MG63 (cell line): ENCODE measurements at places on chromosomes 7 and 10. TPM values are rescaled to one million over a fixed set of nuclear protein-coding genes. Genes with fewer than 3 reads are reported as not detected.
A peak's percentile ranks its signal among the peaks of the same experiment; 100 is the strongest.

CAV1 gene
- 287 and 342 TPM in 2 replicates for total RNA-seq

DNA sequence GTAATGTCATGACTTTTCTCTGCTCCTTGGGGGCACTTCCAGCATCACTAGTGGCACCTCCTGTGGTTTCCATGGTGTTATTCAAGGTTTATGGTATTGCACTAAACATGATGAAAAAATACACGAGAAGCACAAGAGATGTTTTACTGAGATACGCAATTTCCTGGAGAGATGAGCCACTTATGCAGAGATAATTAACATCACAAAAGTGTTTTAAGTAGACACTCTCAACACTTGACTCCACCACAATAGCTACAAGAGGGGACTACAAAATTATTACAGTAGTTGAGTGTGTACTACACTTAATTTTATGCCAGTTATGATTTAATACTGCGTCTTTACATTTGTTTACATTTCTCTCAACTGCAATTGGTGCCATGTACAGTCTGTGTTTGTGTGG lies 906.7 kb downstream of the DNAJB9 start:
- no peak for DNase-seq

DNA sequence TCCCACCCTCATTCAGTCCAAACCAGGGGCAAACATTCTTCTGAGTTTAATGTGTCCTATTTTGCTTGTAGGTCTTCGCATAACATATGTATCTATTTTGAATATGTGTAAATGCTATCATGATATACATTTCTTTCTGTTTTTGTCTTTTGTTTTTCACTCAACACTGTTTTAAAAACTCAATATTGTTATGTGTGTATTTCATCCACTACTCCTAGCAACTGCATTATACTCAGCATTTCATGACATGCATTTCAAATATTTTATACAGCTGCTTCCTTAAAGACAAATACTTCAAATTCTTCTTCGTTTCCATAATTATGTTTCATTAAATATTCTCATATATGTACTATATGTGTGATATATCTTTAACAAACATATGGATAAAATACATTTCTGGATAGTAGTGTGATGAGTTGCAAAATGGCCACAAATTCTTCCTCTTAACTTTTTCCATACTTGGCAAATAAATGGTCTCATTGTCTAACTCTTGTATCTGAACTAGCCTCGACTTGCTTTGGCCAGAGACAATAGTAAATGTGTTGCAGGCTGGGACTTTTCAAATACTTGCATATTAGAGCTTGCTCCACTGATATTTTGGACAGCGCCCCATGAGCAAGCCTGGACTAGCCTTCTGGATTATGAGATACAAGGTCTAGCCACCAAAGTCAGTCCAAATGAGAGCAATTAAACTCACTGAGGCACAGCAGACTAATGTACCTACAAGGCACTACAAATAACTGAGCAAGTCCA lies 539.7 kb upstream of the KCND2 start:
- no peak for DNase-seq

- DNase-seq = no peak
Measured at GRCh38 chr10:132549371-132549770, 11.8 kb downstream of the INPP5A start.

- DNase-seq = no peak
Measured at GRCh38 chr10:127135844-127136577, 60.4 kb downstream of the INSYN2A start.

DNA sequence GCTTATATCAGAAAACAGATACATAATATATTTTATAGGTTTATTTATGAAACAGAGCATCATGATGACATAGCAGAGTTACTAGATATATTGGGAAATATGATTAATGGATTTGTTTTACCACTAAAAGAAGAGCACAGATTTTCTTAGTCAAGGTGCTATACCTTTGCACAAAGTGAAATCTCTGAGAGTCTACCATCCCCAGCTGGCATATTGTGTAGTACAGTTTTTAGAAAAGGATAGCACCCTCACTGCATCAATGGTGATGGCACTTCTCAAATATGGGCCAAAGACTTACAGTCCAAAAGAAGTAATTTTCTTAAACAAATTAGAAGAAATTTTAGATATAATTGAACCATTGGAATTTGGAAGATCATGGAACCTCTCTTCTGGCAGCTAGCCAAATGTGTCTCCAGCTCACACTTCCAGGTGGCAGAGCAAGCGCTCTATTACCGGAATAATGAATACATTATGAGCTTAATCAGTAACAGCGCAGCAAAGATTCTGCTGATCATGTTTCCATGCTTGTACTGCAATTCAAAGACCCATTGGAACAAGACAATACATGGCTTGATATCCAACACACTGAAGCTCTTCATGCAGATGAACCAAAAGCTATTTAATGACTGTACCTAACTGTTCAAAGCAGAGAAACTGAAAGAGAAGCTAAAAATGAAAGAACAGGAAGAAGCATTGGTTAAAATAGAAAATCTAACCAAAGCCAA lies 21.9 kb upstream of the CREB3L2 start:
- no peak for DNase-seq

DNA sequence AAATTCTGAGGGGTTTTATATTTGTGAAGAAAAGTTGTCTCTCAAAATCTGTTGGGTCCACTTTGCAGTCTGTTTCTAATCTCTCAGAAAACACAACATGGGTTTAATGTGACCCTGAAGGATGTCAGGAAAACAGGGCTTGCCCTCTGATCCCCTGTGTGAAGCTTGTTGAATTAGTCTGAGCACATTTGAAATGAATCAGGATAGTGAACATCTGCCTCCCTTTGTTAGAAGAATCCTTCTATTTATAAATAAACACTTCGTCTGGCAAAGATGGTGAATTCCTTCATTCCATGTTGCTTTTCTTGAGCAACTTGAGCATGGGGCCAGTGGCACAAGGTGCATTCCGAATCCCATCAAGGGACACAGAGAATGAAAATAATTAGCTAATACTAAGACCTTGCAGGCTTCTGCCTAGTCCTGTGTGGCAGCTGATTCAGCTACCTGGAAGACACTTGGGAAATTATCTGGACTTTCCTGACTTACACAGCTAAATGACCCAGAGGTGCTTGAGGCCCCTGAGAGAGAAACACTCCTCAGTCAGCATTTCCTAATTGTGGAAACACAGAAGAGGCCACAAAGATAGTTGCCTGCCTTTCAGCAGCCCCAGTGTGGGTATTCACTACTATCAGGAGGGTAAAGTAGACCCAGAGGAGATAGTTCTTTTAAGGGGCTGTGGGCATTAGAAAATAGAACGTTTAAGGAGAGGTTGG lies 305.5 kb downstream of the C7orf25 start:
- no peak for DNase-seq

- DNase-seq = peak; percentile 10
Measured at GRCh38 chr10:25493122-25493893, 318.5 kb downstream of the GPR158 start.

DNA sequence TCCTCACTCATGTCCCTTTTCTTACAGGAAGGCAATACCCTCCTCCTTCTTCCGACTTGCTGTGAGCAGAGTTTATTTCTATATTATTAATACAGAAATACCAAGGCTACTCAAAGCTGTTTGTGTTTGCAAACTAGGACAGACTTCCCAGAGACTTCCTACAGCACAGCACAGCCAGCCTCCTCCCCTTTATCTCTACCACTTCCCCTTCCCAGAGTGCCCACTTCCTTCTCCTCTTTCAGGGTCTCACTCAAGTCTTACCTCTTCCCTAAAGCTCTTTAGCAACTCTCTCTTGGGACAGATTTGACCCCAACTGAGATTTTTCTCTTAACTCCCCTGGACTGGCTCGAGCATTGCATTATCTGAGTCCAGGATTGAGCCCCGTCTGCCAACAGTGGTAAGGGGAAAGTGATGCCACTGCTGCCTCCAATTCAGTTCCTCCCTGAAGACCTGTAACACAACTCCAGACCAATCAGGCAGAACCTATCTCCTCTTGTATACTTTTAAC lies 5.5 kb upstream of the LRGUK start:
- DNase-seq = no peak
